Left cardiac atrium (tissue), 4 donors: ENCODE measurements at places on chromosomes 11 and 22. TPM values are rescaled to one million over a fixed set of nuclear protein-coding genes. Genes with fewer than 3 reads are reported as not detected.

SPI1 gene
- 19.5 TPM for total RNA-seq

MAML2 gene
- 6.8 TPM for total RNA-seq

OR2D2 gene
- not detected for total RNA-seq

ALDH3B2 gene
- not detected for total RNA-seq

FAM83F gene
- total RNA-seq: 2.2 TPM

YDJC gene
- 6.4 TPM for total RNA-seq

C11orf86 gene
- not detected for total RNA-seq

OR9G4 gene
- not detected for total RNA-seq

ELF5 gene
- total RNA-seq: not detected

MUC2 gene
- total RNA-seq: not detected

CDC42BPG gene
- 0.65 TPM for total RNA-seq

HEPHL1 gene
- total RNA-seq: not detected

IL10RA gene
- total RNA-seq: 17.6 TPM

PGA4 gene
- total RNA-seq: 0.41 TPM

CDC42EP2 gene
- 21.7 TPM for total RNA-seq

XPNPEP3 gene
- total RNA-seq: 21.2 TPM

DNA sequence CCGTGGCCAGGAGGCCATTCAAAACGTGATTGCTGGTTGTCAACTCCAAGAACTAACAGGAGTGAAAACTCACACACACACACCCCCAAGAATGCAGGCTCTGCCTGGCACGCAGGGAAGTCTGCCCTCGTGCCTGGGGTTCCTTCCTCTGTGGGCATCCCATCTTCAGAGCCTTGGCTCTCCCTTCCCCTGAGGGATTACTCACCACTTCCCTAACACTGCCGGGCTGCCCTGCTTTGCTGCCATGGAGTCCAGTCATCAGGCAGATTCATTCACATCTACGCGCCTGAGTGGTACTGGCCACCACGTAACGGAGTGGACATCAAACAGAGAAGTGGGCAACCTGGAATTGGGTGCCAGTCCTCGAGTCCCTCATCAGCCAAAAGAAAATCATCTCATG lies 120.7 kb upstream of the TMEM45B start:
- DNase-seq: no peak

- DNase-seq: no peak
These were observed 45.3 kb downstream of the PC start for GRCh38 chr11:66912911-66913310.

GRCh38 chr11:128714881-128715280 lies 21.0 kb downstream of the FLI1 start:
- no peak for DNase-seq

- DNase-seq: no peak
These were observed 73.1 kb downstream of the FBLN1 start for GRCh38 chr22:45575607-45576272.

- no peak for DNase-seq
These were observed 65.6 kb upstream of the OR5AK2 start for GRCh38 chr11:56923116-56923515.

GRCh38 chr11:128840783-128841182 lies 26.3 kb downstream of the KCNJ1 start:
- DNase-seq: no peak

DNA sequence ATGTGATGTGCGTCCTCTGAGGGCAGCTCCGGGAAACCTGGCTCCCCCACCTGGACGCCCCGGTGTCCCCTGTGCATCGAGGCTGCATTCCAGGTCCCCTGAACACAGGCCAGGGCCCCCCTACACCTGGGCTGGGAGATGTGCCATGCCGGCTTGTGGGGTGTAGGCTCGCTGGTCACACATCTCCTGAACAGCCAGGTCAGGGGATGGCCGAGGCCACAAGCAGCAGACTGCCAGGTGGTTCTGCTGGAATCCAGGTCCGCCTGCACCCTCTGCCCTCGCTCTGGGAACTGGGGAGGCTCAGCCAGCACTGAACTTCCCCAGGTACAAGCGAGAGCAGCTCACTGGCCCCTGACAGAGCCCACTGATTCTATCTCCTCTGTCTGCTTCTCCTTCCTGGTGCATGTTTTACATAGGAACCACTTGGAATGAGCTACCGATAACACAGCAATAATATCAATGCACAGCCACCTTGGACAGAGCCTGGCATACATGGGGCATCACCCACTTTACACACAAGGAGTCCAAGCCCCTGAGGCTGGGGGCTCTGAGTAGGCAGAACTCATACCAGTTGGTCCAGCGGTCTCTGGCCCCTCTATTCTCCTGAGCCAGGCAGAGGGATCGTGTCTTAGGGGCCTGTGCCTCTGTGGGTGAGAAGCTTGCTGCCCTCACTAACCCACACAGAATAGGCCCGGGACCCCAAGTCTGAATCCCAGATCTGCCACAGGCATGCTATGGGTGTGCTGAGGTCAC lies 46.8 kb downstream of the TBX1 start:
- DNase-seq: peak; percentile 17

GRCh38 chr11:58625826-58626460 lies 3.5 kb downstream of the CNTF start:
- no peak for DNase-seq

DNA sequence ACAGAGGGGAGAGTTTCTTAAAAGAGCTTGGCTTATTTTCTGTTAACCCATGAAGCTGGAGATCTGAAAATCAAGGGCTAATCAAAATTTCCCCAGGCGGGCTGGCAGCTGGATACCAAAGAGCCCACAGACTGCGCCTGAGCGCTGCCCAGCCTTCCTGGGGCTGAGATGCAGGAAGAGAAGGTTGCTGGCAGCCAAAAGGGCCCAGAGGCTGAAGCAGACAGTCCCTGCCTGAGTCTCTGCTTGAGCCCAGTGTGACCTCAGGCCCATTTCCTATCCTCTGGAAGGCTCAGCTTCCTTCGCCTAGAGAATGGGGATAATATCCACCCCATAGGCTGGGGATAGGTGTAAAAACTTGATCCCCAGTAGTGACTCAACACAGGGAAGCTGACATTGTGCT lies 49.1 kb downstream of the ARRB1 start:
- DNase-seq: no peak

DNA sequence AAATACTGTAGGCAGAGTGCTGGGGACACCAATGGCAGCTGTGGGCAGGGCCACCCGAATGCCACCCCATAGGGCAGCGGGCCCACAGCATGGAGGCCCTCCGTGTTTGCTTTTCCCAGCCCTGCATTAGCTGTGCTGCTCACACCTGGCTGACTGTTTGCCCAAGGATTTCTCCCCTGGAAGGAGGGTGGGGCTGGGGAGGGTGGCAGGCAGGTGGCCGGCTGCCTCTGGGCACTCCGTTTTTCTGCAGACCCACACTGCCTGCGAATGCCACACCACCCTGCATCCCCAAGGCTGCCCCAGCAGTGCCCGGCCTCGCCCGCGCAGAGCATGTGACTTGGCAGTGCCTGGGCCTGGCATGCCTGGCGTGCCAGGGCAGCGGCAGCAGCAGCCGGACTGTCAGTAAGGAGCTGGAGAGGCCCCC lies 19.6 kb downstream of the DAGLA start:
- DNase-seq: peak; percentile 49

GRCh38 chr11:19200410-19201201 lies 1.2 kb downstream of the CSRP3 start:
- DNase-seq: no peak

DNA sequence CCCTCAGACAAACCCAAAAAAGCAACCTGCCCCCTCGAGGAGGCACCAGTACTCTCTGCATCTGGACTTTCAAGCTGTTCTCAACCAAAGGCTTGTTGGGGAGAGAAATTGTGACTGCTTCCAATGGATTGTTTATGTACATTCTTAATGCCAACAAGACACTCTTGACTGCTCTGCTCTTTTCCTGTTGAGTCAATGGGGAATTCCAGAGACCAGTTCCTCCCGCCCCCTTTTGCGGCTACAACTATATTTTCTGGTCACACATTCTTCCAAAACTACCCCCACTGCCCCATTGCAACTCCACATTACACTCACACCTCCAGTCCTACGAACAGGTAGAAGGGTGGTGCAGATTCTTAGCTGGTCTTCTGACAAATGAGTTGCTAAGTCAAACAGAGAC lies 187.0 kb downstream of the DSCAML1 start:
- DNase-seq: no peak

DNA sequence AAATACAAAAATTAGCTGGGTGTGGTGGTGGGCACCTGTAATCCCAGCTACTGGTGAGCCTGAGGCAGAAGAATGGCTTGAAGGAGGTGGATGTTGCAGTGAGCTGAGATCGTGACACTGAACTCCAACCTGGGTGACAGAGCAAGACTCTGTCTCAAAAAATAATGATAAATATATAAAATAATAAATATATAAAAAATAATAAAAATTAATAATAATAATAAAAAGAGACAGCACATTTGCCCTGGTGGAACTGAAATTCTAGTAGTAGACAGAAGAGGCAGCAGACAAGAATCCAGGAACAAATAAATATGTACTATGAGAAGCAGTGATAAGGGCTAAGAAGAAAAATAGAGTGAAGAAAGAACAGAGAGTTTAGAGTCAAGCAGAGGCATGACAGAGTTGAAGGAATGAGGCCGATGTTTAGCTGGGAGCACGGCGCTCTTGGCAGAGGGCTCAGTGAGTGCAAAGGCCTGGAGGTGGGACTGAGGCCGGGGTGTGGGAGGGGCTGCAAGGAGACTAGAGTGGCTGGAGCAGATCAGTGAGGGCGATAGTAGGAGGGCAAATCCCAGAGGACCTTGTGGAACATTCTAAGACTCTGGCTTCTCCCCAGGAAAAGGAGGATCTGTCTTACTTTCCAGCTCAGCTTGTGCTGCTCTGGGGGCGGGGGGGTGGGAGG lies 410.3 kb downstream of the MN1 start:
- peak; percentile 51 for DNase-seq

DNA sequence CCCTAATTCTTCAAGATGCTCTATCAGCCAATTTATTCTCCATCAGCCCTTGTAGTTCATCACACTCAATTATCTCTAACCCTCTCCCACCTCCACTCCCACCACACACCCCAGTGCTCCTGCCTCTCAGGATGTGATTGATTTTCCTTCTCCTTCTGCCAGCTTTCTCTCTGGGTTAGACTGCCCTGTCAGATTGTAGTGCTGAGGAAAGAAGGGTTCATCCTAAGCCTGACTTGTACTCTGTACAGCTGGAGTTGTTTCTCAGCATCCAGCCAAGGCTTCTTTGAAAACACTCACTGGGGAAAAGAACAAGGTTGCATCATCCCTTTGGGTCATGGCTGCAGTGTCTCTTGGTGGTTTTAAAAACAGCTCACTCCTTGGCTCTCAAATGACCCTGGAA lies 61.2 kb downstream of the CECR2 start:
- DNase-seq: no peak

- DNase-seq: no peak
These were observed 52.5 kb downstream of the GRAMD4 start for GRCh38 chr22:46672731-46673130.

DNA sequence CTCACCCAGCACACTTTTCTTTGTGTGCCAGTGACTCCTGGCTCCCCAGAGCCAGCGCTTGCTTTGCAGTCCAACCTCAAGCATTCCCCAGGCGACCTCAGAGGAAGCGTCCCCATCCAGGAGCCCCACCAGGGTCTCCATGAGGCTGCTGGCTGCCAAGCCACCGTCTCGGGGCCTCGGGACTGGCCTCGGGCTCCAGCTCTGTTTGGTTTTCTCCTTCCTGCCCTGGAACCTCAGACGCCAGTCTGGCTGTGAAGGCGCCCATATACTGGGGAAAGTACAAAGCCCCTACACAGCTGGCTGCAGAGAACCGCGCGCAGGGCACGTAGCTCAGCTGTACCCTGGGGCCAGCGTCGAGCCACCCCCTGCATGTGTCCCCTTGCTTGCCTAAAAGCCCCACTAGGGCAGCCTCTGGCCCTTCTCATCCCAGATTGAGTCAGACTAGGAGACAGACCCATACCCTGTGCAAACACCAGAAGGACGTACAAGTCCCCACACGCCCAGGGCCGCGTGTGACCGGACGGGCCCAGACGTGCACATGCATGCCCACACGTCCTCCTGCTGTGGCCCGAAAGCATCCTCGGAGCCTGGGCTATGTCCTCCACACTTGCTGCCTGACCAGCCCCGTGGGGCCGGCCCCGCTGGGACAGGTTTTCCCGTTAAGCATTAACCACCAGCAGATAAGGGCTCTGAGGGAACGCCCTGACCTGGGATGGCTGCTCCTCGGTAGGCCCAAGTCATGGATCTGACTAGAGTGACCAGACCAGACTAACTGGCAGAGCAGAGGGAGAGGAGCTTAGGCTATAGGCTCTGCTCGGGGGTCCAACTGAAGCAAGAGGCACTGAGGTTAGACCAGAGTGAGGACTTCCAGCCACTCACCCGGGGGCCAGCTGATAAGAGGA lies 4.2 kb upstream of the SYT8 start:
- DNase-seq: no peak

DNA sequence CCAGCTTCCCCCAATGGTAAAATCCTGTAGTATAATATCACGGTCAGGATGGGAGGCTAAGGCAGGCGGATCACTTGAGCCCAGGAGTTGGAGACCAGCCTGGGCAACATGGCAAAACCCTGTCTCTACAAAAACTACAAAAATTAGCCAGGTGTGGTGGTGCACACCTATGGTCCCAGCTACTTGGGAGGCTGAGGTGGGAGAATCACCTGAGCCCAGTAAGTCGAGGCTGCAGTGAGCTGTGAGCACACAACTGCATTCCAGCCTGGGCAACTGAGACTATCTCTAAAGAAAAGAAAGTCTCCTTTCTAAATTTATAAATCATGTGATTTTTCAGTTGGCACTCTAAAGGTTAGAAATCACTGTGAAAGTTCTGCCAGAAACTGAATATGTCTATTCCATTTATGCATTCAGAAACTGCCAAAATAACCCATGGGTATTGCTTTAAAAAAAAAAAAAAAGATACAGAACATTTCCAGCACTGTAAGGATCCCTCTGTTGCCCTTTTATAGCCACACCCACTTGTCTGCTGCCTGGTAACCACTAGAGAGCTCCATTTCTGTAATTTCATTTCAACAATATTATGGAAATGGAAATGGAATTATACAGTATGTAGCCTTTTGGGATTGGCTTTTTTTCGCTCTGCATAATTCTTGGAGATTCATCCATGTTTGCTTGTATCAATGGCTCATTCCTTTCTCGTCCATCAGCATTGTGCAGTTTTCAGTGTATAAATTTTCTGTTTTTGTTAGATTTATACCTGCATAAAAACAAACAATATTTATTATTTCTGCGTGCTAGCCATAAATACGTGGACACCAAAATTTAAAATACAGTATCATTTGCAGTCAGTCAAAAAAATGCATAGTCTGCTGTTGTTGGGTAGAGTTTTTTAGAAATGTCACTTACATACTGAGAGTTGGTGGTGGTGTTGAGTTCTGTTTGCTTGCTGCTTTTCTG lies 9.4 kb downstream of the CDC45 start:
- no peak for DNase-seq

DNA sequence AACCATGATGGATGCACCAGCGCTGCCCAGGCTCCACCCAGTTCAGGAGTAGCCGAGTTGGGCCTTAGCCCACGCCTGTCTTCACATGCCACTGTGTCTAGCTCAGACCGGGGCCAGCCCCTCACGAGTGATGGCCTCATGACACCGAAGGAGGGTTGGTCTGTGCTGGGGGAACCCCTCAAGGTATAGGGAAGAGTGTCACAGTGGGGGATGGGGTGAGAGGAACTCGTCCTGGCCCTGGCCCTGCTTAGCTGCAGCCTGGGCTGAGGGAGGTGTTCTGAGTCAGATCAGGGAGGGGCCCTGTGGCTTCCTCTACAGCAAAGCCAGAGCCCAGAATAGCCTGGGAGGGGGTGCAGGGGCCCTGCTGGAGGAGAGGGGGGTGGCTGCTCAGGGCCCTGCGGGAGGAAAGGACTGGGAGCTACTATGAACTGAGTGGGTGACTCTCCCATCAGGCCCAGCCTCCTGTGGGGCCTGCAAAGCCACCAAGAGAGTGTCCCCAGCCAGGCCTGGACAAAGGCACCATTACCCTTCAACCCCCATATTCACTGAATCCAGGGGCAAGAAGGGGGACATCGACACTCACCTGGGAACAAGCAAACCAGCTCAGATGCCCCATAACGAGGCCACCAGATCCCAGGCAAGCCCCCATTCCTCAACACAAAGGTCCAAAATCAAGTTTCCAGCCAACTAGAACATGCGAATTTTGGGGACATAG lies 41.2 kb downstream of the IGLL5 start:
- peak; percentile 50 for DNase-seq
